ENCODE measurements at places on chromosomes 2 and 18. TPM values are rescaled to one million over a fixed set of nuclear protein-coding genes. Genes with fewer than 3 reads are reported as not detected.

Gene SERPINB4
- 15.7 TPM for total RNA-seq

Gene EML6
- 0.53 TPM for total RNA-seq

Gene KCNK3
- total RNA-seq, result not detected

Gene THSD7B
- total RNA-seq, result not detected

Gene CELF4
- total RNA-seq, result not detected

Gene PROC
- total RNA-seq, result 0.26 TPM

Gene LRP2
- total RNA-seq, result not detected

Gene OR6B2
- total RNA-seq, result not detected

Gene NPPC
- not detected for total RNA-seq

Gene ITGA6
- 191 TPM for total RNA-seq

Gene TCF23
- total RNA-seq, result under 0.01 TPM

Data from bronchial epithelial cell (primary cell).